Left forelimb (tissue), 1 donor: ENCODE measurements at places on chromosomes 4 and X.

DNA sequence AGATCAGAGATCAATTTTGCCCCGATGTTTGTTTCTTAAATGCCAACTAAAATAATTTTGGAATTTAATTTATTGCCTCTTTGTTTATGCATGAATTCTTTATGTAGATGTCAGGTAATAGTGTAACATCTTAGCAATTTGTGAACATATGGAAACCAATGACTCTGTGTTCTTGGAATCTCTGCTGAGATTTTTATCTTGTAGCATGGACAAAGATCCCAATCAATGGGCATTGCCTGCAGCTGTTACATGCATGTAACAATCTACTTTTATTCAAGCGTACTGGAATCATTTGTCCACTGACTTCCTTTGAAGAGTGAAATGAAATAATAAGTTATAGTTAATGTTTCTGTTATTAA, 61.6 kb upstream of the ARSJ start:
- DNase-seq: no peak

- DNase-seq: no peak
These were observed 88.6 kb downstream of the CHRNA9 start for GRCh38 chr4:40423735-40424134.

DNA sequence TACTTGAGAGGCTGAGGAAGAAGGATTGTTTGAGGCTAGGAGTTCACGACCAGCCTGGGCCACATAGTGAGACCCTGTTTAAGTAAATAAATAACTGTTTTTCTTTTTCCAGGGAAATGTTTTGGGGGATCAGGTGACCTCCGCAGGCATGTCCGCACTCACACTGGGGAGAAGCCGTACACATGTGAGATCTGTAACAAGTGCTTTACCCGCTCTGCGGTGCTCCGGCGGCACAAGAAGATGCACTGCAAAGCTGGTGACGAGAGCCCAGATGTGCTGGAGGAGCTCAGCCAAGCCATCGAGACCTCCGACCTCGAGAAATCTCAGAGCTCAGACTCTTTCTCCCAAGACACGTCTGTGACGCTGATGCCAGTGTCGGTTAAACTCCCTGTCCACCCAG, 30.5 kb downstream of the ZBTB49 start:
- DNase-seq: no peak

GRCh38 chr4:145828802-145829485, 109.7 kb downstream of the ZNF827 start:
- DNase-seq: no peak

DNA sequence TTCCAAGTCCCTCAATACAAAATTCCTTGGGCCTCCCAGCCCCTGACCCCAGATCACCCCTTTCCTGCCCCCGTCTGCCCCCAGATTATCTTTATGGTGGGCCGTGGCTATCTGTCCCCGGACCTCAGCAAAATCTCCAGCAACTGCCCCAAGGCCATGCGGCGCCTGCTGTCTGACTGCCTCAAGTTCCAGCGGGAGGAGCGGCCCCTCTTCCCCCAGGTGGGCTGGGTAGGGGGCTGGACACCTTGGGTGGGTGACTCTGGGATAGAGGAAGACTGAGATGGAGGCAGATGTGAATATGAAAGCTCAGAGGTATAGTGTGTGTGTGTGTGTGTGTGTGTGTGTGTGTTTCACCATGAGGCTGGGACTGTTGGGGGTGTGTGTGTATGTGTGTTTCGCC, 9.8 kb downstream of the ARAF start:
- DNase-seq: no peak

DNA sequence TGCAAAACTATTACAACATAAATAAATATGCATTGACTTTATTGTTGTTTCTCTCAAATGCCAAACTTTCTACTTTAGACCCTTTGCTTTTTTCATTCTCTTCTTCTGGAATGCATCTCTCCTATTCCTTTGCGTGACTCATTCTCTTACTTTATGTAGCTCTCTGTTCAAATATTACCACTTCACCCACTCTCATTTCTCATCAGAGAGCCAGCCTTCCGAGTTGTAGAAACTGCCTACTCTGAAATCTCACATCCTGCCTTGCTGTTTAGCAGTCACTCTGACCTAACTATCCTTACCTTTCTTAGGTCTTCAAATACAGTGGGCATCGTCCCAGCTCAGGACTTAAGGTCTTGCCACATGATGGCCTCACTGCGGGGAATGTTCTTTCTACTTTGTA, 143.5 kb downstream of the GALNTL6 start:
- no peak for DNase-seq

- no peak for DNase-seq
These were observed 750.1 kb upstream of the ADGRL3 start for GRCh38 chr4:60450054-60450453.

GRCh38 chrX:147875866-147876596, 35.7 kb upstream of the FMR1 start:
- DNase-seq: no peak
